ENCODE measurements at places on chromosomes 4 and X.

- no peaks in the 10 kb centered on the region for H3K27me3 ChIP-seq
- no peaks in the 10 kb centered on the region for H3K4me1 ChIP-seq
- no peaks in the 10 kb centered on the region for H3K36me3 ChIP-seq
- H3K27ac ChIP-seq, result no peak overlapping the region
- H3K4me3 ChIP-seq, result no peak overlapping the region
Measured at GRCh38 chr4:138919094-138919936, 96.3 kb upstream of the NOCT start.

- no peak overlapping the region for H3K4me3 ChIP-seq
- H3K27ac ChIP-seq, result no peak overlapping the region
- no peaks in the 10 kb centered on the region for H3K27me3 ChIP-seq
Measured at GRCh38 chr4:138259271-138259670, 17.1 kb upstream of the SLC7A11 start.

DNA sequence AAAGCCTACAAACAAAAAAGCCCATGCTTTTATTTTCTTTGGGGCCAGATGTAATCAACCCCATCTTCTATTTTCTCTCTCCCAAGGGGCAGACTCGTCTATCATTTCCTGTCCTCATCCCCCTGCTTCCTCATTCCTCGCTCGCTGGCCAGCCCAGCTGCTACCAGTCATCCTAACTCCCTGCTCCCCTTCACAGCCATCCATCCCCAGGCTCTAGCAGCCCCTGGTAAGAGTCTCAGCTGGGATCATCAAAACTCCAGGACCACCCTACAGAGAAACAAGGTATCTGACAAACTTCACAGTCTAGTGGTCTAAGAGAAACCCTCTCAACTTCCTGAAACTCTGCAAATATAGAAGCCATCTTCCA is 23.6 kb downstream of the SH3KBP1 start:
- no peak overlapping the region for H3K4me3 ChIP-seq
- no peak overlapping the region for H3K27ac ChIP-seq
- H3K4me1 ChIP-seq, result no peaks in the 10 kb centered on the region
- H3K36me3 ChIP-seq, result peaks cover 1% of the 10 kb centered on the region
- H3K27me3 ChIP-seq, result no peaks in the 10 kb centered on the region

DNA sequence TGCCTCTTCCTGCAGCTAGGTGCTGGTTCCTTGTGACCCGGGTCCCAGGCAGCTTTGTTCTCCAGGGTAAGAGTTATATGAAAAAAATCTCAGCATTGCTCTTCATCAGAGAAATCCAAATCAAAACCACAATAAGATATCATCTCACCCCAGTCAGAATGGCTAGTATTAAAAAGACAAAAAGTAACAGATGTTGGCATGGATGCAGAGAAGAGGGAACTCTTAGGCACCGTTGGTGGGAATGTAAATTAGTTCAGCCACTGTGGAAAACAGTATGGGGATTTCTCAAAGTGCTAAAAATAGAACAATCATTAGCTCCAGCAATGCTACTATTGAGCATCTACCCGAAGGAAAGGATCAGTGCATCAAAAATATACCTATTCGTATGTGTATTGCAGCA is 61.5 kb downstream of the SORCS2 start:
- peaks cover 4% of the 10 kb centered on the region for H3K4me1 ChIP-seq
- H3K4me3 ChIP-seq, result no peak overlapping the region
- H3K27ac ChIP-seq, result no peak overlapping the region
- no peaks in the 10 kb centered on the region for H3K36me3 ChIP-seq
- no peak for DNase-seq

DNA sequence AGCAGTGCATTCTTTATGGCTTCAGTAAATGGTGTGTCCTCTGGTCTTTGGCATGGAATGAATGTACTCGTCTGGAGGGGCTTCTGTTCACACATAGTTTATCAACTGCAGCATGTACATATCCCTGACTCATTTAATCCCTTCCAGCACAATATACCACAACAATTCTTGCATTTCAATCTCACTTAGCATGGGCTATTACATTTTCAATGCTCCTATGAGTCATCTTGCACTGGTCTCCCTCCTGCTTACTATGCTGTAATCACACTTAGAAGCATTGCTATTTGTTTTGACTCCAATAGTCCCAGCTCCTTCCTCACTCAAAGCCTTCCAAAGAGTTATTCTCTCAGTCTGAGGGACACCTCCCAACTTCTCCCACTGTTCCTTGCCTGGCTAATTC is 180.9 kb upstream of the NUDT10 start:
- DNase-seq, result no peak
- no peaks in the 10 kb centered on the region for H3K36me3 ChIP-seq
- H3K4me1 ChIP-seq, result no peaks in the 10 kb centered on the region
- H3K4me3 ChIP-seq, result no peak overlapping the region
- H3K27ac ChIP-seq, result no peak overlapping the region

DNA sequence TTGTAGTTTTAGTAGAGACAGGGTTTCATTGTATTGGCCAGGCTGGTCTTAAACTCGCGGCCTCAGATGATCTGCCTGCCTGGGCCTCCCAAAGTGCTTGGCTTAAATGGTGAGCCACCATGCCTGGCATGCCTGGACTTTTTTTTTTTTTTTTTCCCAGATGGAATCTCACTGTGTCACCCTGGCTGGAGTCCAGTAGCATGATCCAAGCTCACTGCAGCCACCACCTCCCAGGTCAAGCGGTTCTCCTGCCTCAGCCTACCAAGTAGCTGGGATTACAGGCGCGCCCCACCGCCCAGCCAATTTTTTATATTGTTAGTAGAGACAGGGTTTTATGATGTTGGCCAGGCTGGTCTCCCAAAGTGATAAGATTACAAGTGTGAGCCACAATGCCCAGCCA is 8.4 kb downstream of the UBE2K start:
- no peak overlapping the region for H3K4me3 ChIP-seq
- peak; percentile 94 for DNase-seq
- peak overlapping the region; percentile 48 for H3K27ac ChIP-seq
- peaks cover 13% of the 10 kb centered on the region for H3K36me3 ChIP-seq

DNA sequence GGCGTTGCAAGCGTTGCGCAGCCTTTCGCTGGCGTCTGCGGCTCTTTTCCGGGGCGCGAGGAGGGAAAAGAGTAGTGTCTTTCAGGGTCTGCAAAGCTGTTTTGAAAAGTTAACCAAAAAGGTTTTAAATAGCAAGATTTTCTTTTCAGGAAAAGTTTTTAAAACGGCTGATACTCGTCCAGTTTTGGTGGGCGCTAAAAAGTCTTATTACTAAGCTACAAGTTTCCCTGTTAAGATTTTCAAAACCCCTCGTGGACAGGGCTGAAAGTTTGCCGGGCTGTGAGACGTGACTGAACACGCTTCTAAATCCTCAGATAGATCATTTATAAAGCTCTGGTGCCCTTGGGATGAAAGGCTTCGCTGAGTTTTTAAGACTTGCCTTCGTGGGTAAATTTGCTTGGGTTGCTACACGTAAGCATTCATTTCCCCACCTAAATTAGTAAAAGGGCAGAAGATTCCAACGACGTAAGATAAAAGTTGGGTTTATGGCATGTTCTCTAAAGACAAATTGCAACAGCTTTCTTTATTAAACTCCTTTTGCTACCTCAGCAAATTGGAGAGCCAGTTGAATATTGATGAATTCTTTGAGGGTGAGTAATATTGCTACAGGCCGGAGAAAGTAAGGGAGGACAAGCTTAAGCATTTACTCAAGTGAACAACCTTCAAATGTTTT is 91.5 kb downstream of the HPRT1 start:
- H3K27me3 ChIP-seq, result no peaks in the 10 kb centered on the region
- H3K4me1 ChIP-seq, result no peaks in the 10 kb centered on the region
- no peaks in the 10 kb centered on the region for H3K36me3 ChIP-seq
- H3K27ac ChIP-seq, result no peak overlapping the region
- DNase-seq, result peak; percentile 40
- no peak overlapping the region for H3K4me3 ChIP-seq

DNA sequence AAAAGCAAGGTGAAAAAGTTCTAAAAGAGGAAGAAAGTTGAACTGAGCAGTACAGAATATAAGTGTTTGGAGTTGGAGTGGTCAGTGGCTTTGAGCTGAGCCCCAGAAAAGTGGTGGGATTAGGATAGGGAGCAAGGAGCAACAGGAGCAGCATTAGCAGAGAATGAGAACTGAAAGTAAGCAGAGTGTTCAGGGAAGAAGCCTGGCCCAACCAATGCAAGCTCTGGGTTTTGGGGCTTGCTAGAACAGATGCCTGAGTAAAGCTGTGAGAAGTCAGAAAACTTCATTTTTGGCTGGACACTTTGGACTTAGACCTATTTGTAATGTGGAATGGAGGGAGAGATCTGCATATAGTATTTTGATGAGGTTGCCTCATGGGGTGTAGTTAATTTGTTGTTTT is 17.8 kb downstream of the JADE1 start:
- no peak overlapping the region for H3K27ac ChIP-seq
- peaks cover 3% of the 10 kb centered on the region for H3K36me3 ChIP-seq
- H3K27me3 ChIP-seq, result no peaks in the 10 kb centered on the region
- DNase-seq, result no peak
- peaks cover 12% of the 10 kb centered on the region for H3K4me1 ChIP-seq

- no peaks in the 10 kb centered on the region for H3K27me3 ChIP-seq
- no peaks in the 10 kb centered on the region for H3K4me1 ChIP-seq
- no peak overlapping the region for H3K4me3 ChIP-seq
- no peak overlapping the region for H3K27ac ChIP-seq
Measured at GRCh38 chrX:55206162-55206941, 13.8 kb upstream of the PAGE5 start.

DNA sequence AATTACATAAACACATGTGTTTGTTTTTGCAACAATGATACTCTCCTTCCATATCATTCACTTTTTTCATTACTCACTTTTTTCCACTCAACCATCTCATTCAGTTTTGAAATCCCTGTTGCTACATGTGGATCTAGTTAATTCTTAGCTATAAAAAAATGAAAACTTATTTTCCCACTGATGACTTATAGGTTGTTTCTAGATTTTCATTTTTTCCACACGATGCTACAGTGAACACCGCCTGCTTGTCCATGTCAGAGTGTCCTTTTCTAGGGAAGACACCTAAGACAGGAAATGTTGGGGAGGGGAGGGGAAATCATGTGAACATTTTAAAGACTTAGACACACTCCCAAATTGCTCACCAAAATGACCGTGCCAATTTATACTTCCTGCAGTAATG is 70.2 kb downstream of the SUPT20HL2 start:
- DNase-seq, result no peak
- no peak overlapping the region for H3K4me3 ChIP-seq
- H3K27ac ChIP-seq, result no peak overlapping the region
- no peaks in the 10 kb centered on the region for H3K36me3 ChIP-seq

GRCh38 chr4:122890147-122890795 is 32.1 kb downstream of the NUDT6 start:
- H3K36me3 ChIP-seq, result no peaks in the 10 kb centered on the region
- H3K27me3 ChIP-seq, result no peaks in the 10 kb centered on the region
- DNase-seq, result no peak
- H3K27ac ChIP-seq, result no peak overlapping the region

DNA sequence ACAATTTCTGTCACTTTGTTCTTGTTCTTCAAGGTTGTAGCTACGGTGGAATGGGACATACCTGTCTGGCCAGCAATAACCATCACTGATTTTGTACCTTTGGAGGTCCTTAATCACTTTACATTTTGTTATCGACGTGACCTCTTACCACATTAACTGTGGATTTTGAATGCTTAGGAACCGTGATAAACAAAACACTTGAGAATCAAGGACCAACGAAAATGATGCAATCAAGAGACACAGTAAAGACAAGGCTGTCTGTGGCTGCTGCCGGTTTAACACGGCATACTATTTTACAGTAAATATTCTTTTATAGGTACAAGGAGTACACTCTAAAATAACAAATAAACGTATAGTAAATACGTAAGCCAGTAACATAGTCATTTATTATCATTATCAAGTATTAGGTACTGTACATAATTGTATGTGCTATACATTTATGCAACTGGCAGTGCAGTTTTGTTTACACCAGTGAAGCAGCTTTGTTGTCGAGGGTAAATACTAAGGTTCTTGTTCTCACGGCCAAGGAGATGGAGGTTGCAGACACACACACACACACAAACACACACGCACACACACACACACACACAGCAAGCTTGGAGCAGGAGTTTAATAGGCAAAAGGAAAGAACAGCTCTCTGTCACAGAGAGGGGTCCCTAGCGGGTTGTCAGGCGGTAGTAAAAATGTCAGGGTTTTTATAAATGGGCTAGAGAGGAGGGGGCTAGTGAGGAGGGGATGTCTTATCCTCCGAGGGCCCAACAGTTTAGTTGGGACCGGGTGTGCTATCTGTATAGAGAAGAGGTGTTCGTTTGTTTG is 194.7 kb upstream of the CXorf51B start:
- no peak for DNase-seq
- no peak overlapping the region for H3K27ac ChIP-seq
- no peak overlapping the region for H3K4me3 ChIP-seq
- no peaks in the 10 kb centered on the region for H3K4me1 ChIP-seq
- no peaks in the 10 kb centered on the region for H3K36me3 ChIP-seq

GRCh38 chr4:119087121-119087520 is 48.5 kb upstream of the MYOZ2 start:
- peaks cover under 1% of the 10 kb centered on the region for H3K4me1 ChIP-seq
- no peak for DNase-seq
- H3K4me3 ChIP-seq, result no peak overlapping the region

- no peak overlapping the region for H3K4me3 ChIP-seq
- no peaks in the 10 kb centered on the region for H3K4me1 ChIP-seq
- H3K36me3 ChIP-seq, result no peaks in the 10 kb centered on the region
Measured at GRCh38 chr4:77742054-77742453, 77.1 kb downstream of the CNOT6L start.

DNA sequence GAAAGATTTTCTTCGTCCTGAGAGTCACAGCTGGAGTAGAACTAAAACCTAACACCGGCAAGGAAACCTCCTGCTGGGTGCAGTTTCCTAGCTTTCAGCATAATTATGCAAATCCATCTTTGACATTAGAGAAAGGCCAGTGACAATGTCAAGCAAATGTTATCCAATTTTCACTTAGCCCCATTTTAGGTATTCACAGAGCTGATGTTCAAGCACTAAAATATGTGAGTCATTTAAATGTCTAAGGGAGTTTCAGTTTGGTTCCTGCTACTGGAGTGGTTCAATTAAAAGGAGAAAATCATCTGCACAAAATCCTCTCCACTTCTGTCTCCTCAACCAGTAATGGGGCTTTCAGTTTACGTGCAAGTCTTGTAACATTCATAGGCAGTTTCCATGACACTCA is 37.1 kb upstream of the AMOT start:
- no peaks in the 10 kb centered on the region for H3K36me3 ChIP-seq

DNA sequence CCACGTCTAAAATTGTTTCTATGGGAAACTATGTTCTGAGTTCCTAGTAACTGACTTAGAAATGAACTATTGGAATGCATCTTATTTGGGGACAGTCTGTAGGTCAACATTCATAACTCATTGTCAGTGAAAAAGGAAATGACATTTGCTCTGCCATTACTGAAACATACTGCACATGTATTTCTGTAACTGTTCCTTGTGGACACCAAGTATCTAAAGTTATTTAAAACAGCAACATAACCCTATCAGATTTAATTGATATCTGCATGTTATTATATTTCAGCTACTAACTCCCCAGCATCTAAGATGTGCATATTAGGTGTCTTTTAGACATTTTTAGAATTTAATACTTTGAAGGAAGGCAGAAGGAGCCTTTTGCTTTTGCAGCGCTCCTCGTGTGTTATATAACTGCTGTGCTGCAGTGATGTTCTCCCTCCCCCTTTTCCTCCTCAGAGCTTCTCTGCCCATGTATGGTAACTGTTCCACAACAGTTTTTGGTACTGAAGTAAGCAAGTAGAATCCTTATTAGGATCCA is 37.2 kb upstream of the TMEM131L start:
- no peaks in the 10 kb centered on the region for H3K27me3 ChIP-seq
- H3K4me3 ChIP-seq, result no peak overlapping the region
- no peaks in the 10 kb centered on the region for H3K36me3 ChIP-seq

GRCh38 chr4:83340692-83341343 is 6.2 kb upstream of the HPSE start:
- no peak for DNase-seq
- H3K27me3 ChIP-seq, result no peaks in the 10 kb centered on the region
- H3K4me1 ChIP-seq, result no peaks in the 10 kb centered on the region
- no peaks in the 10 kb centered on the region for H3K36me3 ChIP-seq

GRCh38 chr4:77021614-77022089 is 54.1 kb downstream of the CCNI start:
- no peaks in the 10 kb centered on the region for H3K27me3 ChIP-seq
- DNase-seq, result peak; percentile 65
- peaks cover 52% of the 10 kb centered on the region for H3K36me3 ChIP-seq

Data from trophoblast cell (in vitro differentiated cells and primary cell).